Stimulated activated memory B cell treated with anti-CD40 and anti-IgM and Interleukin-4, amounts not matched to agents 10 μg/mL and 1 μg/mL and 100 μg/mL, for 72 hours (primary cell): ENCODE measurements at places on chromosomes 16 and 17.
A peak's percentile ranks its signal among the peaks of the same experiment; 100 is the strongest.

GRCh38 chr16:86789621-86790051 is 211.3 kb downstream of the FOXL1 start:
- no peaks in the 10 kb centered on the region for H3K4me1 ChIP-seq
- H3K36me3 ChIP-seq: no peaks in the 10 kb centered on the region
- peaks cover 30% of the 10 kb centered on the region for H3K27me3 ChIP-seq
- no peak overlapping the region for H3K4me3 ChIP-seq
- ATAC-seq: no peak
- H3K27ac ChIP-seq: no peak overlapping the region

GRCh38 chr17:70875729-70876310 is 706.5 kb downstream of the KCNJ2 start:
- no peak overlapping the region for H3K4me3 ChIP-seq
- H3K4me1 ChIP-seq: no peaks in the 10 kb centered on the region
- H3K36me3 ChIP-seq: no peaks in the 10 kb centered on the region
- no peaks in the 10 kb centered on the region for H3K27me3 ChIP-seq
- ATAC-seq: no peak

DNA sequence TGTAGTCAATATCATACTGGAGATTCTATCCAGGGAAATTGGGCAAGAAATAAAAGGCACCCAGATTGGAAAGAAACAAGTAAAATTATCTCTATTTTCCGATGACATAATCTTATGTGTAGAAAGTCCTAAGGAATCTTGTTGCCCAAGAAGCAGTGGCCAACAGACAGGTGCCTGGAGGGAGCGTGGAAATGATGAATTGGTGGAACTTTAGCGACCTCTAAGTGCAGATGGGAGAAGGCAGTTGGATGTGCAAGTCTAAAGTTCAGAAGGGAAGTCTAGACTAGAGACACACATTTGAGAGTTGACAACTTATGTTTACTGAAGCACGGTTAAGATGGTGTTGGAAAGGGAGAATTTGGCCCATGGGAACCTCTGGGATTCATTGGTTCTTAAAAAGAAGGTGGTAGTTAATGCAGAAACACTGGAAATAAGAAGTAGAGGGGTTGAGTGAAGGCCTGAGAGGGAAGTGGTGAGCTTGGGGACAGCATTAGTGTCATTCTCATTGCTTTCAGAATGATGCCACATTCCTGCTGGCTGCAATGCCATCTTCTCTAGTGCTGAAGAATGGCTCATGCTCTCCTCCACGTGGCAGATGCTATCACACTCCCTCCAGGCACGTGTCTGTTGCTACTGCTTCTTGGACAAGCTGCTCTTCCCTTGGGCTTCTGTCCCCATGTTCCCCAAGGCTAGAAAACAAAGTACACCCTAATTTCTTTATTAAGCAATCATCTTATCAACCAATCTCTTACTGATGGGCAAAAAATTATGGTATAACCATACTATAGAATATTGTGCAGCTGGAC is 24.0 kb downstream of the TAT start:
- ATAC-seq: no peak
- H3K27ac ChIP-seq: no peak overlapping the region
- H3K4me1 ChIP-seq: no peaks in the 10 kb centered on the region
- H3K27me3 ChIP-seq: no peaks in the 10 kb centered on the region

- peaks cover 28% of the 10 kb centered on the region for H3K27me3 ChIP-seq
- peaks cover 19% of the 10 kb centered on the region for H3K4me1 ChIP-seq
- no peaks in the 10 kb centered on the region for H3K36me3 ChIP-seq
- no peak overlapping the region for H3K27ac ChIP-seq
- ATAC-seq: no peak
These were observed 4.1 kb downstream of the SLC9A5 start for GRCh38 chr16:67252609-67253497.

- H3K27ac ChIP-seq: peak overlapping the region; percentile 83
- H3K4me3 ChIP-seq: peak overlapping the region; percentile 90
- peaks cover 53% of the 10 kb centered on the region for H3K36me3 ChIP-seq
These were observed 4.0 kb downstream of the LIMD2 start for GRCh38 chr17:63695889-63696288.

- H3K36me3 ChIP-seq: peaks cover 15% of the 10 kb centered on the region
- H3K27ac ChIP-seq: no peak overlapping the region
- no peak overlapping the region for H3K4me3 ChIP-seq
These were observed 823 bp downstream of the NBR1 start for GRCh38 chr17:43171586-43172487.

DNA sequence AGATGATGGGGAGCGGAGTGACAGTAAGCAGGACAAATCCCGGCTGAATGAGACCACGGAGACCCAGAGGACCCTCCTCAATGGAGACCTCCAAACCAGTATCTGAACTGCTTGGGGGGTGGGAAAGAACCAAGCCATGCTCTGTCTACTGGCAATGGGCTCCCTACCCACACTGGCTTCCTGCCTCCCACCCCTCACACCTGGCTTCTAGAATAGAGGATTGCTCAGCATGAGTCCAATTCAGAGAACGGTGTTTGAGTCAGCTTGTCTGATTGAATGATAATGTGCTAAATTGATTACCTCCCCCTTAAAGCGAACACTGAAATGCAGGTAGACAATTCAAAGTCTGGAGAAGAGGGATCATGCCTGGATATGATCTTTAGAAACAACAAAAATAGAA is 5.5 kb downstream of the SSTR2 start:
- H3K36me3 ChIP-seq: no peaks in the 10 kb centered on the region
- no peak overlapping the region for H3K4me3 ChIP-seq
- ATAC-seq: no peak
- no peak overlapping the region for H3K27ac ChIP-seq

DNA sequence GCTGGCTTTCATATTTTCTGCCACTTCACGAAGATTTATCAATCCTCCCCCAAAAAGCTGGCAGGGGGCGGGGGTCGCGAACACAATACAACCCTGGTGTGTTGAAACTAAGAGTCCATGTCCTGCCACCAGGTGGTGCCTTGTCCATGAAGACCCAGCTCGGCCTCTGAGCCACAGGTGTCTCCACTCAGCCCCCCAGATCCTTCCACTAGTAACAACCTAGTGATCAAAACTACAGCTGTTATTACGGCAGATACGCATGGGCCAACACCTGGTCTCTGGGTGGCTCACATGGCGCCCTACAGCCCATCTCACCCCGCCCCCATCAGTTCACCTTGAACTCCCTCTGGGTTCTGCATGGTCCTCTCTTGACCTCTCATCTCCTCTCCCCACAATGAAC is 27.7 kb downstream of the USP7 start:
- ATAC-seq: peak; percentile 43
- no peaks in the 10 kb centered on the region for H3K27me3 ChIP-seq
- H3K4me3 ChIP-seq: no peak overlapping the region
- peaks cover 6% of the 10 kb centered on the region for H3K36me3 ChIP-seq

DNA sequence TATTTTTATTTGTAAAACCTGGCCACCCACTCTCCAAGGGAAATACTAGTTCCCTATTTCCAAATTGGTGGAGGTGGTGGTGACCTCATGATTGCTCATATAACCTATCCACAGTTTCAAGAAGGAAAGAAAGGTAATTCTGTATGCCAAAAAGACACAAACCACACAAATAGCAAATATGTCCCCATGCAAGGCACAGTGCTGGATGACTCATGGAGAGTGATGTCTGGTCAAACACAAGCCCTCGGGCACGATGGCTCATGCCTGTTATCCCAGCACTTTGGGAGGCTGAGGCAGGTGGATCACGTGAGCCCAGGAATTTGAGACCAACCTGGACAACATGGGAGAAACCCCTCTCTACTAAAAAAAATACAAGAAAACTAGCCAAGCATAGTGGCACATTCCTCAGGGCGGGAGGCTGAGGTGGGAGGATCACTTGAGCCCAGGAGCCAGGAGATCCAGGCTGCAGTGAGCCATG is 64.2 kb downstream of the GNA13 start:
- H3K27me3 ChIP-seq: no peaks in the 10 kb centered on the region
- H3K4me1 ChIP-seq: peaks cover 51% of the 10 kb centered on the region
- H3K4me3 ChIP-seq: no peak overlapping the region
- H3K27ac ChIP-seq: peak overlapping the region; percentile 26
- H3K36me3 ChIP-seq: peaks cover 13% of the 10 kb centered on the region

- H3K4me3 ChIP-seq: peak overlapping the region; percentile 82
- H3K4me1 ChIP-seq: peaks cover 29% of the 10 kb centered on the region
- no peak for ATAC-seq
- peak overlapping the region; percentile 26 for H3K27ac ChIP-seq
- H3K27me3 ChIP-seq: no peaks in the 10 kb centered on the region
These were observed 1.1 kb downstream of the DHRS11 start for GRCh38 chr17:36592716-36593321.

DNA sequence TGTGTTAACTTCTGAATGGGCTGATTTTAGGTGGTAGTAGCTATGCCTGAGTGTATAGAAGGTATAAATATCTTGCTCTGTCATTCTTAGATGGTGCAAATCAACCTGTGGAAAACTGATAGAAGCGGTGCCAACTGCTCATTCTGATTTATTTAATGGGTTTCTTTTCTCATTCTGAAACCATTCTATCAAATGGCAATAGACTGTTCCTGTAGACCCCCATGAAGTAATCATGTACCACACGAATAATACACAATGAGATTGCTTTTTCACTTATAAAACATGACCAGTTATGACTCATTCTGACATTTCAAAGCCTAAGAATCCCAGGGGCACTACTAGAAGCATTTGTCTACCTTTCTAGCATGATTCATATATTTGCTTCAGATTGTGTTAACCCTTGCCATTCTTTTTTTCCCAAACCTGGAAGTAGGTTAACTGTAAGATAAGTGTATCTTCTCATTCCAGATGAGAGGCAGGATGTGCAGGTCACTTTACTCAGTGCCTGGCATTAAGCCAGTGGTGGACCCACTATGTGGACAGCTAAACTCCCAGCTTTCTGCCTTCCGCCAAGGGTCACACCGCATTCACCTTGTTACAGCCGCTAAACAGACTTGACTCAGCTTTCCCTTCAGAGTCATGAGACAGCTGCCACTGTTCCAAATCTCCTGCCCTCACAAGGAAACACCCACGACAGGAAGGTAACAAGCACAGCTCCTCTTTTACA is 16.4 kb upstream of the SLC16A11 start:
- H3K36me3 ChIP-seq: no peaks in the 10 kb centered on the region
- ATAC-seq: peak; percentile 16
- H3K27me3 ChIP-seq: peaks cover 54% of the 10 kb centered on the region
- no peak overlapping the region for H3K4me3 ChIP-seq
- peak overlapping the region; percentile 14 for H3K27ac ChIP-seq
- H3K4me1 ChIP-seq: peaks cover 9% of the 10 kb centered on the region

GRCh38 chr16:69071036-69071435 is 34.4 kb upstream of the HAS3 start:
- no peak for ATAC-seq
- H3K4me1 ChIP-seq: no peaks in the 10 kb centered on the region
- peaks cover 9% of the 10 kb centered on the region for H3K36me3 ChIP-seq
- no peak overlapping the region for H3K4me3 ChIP-seq

- no peak overlapping the region for H3K4me3 ChIP-seq
- ATAC-seq: no peak
- peaks cover 58% of the 10 kb centered on the region for H3K36me3 ChIP-seq
These were observed 29.2 kb downstream of the ATPAF2 start for GRCh38 chr17:18009609-18010420.

- H3K27me3 ChIP-seq: no peaks in the 10 kb centered on the region
- no peak overlapping the region for H3K4me3 ChIP-seq
- no peak for ATAC-seq
- peaks cover 67% of the 10 kb centered on the region for H3K36me3 ChIP-seq
- no peak overlapping the region for H3K27ac ChIP-seq
These were observed 33.9 kb downstream of the PLD6 start for GRCh38 chr17:17172001-17172939.

DNA sequence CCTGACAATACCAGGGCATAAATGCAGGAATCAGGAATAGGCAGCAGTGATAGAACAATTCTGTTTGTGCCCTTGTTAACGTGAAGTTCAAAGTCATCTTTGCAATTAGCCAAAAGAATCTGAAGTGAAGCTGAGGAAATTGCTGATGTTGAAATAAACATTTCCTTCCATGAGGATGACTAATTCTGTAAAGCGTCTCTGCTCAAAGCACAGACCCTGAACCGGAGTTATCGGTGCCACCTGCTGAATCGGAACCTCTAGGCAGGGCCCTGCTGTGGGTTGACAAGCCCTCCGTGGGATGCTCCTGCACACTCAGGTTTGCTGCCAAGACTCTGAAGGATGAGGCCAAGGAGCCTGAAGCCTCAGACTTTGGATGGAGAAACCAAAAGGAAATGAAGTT is 37.0 kb upstream of the CDH1 start:
- no peak overlapping the region for H3K27ac ChIP-seq
- peaks cover 9% of the 10 kb centered on the region for H3K27me3 ChIP-seq
- H3K36me3 ChIP-seq: no peaks in the 10 kb centered on the region
- peaks cover 7% of the 10 kb centered on the region for H3K4me1 ChIP-seq

DNA sequence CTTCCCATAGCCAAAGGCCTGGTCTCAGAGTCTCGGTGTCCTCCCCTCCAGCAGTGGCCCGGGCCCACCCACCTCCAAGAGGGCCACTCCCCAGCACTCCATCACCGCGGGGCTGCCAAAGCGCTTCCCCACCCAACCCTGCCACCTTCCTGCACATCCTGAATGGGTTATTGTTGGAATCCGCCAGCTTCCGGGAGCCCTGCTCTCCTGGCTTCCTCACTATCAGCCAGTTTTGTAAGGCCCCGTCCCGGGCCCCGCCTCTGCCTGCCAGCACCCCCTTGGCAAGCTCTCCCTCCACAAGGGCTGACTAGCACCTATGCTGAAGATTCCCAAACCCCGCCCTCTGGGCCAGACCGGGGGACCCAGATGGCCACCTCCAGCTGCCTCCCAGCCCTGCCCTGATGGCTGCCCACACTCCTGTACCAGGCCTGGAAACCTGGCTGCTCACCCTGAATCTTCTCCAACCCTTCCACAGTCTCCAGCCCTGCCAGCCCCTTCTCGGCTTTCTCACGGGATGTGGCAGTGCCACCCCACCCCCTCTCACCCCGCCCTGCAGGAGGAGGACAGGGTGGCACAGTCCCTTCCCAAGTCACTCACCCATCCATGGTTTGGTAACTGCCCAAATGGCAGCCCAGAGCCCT is 14.4 kb downstream of the MYBBP1A start:
- H3K27me3 ChIP-seq: peaks cover 9% of the 10 kb centered on the region
- peaks cover 14% of the 10 kb centered on the region for H3K4me1 ChIP-seq
- ATAC-seq: no peak
- no peak overlapping the region for H3K27ac ChIP-seq
- H3K36me3 ChIP-seq: peaks cover 55% of the 10 kb centered on the region

GRCh38 chr17:1089915-1090314 is 89.9 kb downstream of the ABR start:
- H3K4me3 ChIP-seq: no peak overlapping the region
- peaks cover 37% of the 10 kb centered on the region for H3K36me3 ChIP-seq
- no peak for ATAC-seq
- no peaks in the 10 kb centered on the region for H3K4me1 ChIP-seq
- no peaks in the 10 kb centered on the region for H3K27me3 ChIP-seq

- H3K27me3 ChIP-seq: no peaks in the 10 kb centered on the region
- no peak overlapping the region for H3K4me3 ChIP-seq
- no peak for ATAC-seq
These were observed 65.2 kb downstream of the FTO start for GRCh38 chr16:53769185-53769584.
